ENCODE measurements at places on chromosomes 4 and X.

DNA sequence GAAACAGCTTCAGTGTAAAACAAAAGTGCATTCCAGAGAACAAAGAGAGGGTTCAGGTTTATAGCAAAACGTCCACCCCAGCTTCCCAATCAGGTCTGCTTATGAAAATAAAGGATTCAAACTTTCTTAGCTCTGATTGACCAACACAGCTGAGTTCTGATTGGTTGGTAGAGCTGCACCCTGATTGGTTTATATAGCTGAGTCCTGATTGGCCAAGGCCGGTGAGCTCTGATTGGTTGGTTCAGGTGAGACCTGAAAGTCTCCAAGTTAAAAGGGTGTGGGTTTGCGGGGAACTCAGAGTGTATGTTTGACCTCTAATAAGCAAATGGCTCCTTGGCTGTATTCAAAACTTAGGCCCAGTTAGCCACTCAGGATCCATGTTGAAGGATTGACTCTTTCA is 20.9 kb downstream of the CLRN2 start:
- no peak for DNase-seq

DNA sequence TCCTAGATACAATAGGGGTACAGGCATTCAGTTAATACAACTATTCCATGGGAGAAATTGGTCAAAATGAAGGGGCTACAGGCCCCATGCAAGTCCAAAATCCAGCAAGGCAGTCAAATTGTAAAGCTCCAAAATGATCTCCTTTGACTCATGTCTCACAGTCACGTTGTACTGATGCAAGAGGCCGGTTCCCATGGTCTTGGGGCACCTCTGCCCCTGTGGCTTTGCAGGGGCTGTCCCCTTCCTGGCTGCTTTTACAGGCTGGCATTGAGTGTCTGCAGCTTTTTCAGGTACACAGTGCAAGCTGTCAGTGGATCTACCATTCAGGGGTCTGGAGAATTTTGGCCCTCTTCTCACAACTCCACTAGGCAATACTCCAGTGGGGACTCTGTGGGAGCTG is 12.5 kb upstream of the ASIC5 start:
- DNase-seq = no peak

- peak; percentile 59 for DNase-seq
Observed at GRCh38 chr4:123838474-123838873, 441.9 kb downstream of the SPRY1 start.

GRCh38 chr4:6634746-6635145 is 5.7 kb upstream of the MRFAP1 start:
- DNase-seq = no peak

GRCh38 chrX:153669174-153669890 is 4.3 kb downstream of the PNCK start:
- DNase-seq = no peak

GRCh38 chrX:149097786-149098185 is 407.3 kb downstream of the IDS start:
- no peak for DNase-seq

DNA sequence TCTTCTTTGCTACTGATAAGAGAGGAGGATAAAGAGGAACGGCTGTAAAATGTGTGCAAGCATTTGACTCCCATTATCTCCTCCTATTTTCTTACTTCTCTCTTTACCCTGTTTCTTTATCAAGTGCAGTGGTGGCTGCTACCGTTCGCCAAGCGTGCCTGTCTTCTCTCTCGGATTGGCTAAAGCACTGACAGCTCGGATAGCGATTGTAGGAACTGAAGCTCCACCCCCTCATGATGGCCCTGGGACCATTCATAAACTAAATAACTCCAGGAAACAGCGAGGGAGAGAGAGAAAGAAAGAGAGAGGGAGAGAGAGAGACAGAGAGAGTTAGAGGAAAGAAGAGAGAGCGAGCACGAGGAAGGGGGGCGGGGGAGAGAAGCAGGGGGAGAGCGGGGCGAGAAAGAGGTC is 305 bp upstream of the MAB21L2 start:
- no peak for DNase-seq

DNA sequence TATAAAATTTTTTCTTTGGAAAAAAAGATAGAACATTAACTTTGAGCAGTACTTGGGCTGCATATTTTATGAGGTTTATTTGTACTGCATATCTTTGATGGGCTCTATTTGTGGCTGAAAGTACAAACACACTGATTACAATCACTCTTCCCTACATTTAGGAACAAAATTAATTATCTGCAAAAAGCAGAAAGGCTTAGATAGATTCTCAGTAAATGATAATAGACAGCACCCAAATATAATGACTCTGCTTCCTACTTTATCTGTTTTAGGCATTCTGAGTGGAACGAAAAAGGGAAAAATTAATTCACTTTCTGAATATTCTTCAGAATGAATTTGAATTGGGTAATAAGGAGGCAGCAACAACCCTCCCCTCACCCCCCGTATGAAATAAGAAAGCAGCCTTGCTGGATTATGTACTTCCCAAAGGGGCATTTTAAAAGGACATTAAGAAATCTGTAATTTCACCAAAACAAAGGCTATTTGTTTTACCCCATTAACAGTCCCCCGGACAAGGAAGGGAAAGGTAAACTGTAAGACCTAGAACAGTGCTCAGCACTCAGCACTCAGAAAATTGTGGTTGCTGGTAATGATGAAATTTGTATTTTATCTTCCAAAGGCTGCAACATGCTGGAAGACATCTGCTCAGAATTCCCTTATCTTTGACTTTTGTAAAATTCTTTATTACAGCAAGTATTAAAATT is 242.6 kb downstream of the GPC3 start:
- DNase-seq = no peak

DNA sequence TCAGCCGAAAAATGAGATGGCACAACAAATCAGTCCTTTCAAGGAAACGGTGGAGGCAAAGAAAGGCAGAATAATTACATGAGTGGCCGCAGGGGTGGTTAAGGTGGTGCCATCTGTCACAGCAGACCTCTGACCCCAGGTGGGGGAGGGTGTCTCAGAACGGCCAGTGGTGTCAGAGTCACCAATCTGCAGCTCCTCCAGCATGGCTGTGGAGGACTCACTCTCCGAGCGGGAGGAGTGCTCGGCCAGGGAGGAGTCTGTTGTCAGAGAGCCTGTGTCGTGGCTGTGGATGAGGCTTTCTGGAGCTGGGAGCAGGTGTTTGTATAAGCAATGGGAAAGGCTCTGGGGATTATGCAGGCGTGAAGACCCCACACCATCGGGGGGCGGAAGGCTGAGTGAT is 130.3 kb upstream of the PDLIM3 start:
- DNase-seq = no peak

DNA sequence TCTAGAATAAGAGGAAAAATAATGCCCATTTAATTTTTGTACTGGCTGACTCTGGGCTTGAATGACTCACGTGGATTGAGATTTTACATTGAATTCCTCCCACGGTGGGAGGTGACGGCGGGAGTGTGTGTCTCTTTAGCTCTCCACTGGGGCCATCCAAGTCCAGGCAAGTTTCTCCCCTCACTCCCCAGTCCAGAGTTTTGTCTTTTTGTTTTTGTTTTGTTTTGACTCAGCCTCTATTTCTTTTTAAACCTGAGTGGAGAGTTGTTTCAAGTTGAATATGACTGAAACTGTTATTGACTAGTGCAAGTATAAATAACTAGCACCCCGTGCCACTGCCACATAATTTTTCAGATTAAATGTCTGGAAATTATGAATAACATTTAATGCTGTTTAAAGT is 13.6 kb downstream of the CHST7 start:
- no peak for DNase-seq

DNA sequence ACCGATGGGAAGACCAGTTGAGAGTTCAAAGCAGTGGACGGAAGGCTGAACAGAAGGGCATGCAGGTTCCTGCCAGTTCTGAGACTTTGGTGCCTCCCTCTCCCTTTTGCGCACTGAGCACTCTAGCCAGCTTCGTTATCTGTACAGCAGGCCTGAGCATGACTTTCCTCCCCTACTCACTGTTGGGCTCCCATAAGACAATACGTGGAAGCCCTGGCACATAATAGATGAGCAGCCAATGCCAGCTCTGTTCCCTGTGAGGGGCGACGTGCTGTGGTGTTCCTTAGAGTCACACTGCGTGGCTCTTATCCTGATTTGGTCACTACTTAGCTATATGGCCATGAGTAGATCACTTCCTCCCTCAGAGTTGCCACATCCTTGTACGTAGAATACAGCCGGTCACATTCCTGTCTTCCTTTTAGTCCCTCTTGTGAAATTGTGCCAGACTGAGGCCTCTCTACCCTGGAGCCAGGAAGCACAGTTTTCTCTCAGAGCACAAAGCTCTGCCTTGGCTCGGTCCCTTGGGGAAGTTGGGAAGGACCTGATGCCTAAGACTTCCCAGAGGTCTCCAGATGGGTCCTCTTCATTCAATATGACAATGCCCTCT is 160.4 kb upstream of the MAMLD1 start:
- no peak for DNase-seq

DNA sequence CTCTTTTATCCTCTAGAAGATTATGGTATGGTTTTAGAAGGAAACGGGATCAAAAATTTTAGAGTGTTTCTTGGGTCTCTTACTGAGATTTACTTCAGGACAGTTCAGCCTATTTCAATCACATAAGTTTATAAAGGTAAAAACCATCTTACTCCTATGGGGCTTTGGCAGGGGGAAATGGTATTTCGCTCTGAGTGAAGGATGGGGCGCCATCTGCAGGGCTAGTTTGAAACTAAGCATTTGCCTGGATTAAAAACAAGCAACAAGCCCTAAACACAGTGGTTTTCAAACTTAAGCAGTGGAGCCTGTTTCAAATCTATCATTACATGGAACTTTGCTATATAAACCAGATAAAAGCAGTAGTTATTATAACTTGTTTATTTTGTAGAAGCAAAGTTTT is 361.5 kb upstream of the FMR1 start:
- no peak for DNase-seq

- DNase-seq = peak; percentile 27
Observed at GRCh38 chr4:185265942-185266341, 56.5 kb downstream of the SNX25 start.

GRCh38 chr4:147530723-147531122 is 49.8 kb downstream of the EDNRA start:
- DNase-seq = no peak

- no peak for DNase-seq
Observed at GRCh38 chr4:56134266-56134665, 185.5 kb downstream of the CEP135 start.

GRCh38 chr4:122331195-122331594 is 47.6 kb upstream of the ADAD1 start:
- DNase-seq = no peak

DNA sequence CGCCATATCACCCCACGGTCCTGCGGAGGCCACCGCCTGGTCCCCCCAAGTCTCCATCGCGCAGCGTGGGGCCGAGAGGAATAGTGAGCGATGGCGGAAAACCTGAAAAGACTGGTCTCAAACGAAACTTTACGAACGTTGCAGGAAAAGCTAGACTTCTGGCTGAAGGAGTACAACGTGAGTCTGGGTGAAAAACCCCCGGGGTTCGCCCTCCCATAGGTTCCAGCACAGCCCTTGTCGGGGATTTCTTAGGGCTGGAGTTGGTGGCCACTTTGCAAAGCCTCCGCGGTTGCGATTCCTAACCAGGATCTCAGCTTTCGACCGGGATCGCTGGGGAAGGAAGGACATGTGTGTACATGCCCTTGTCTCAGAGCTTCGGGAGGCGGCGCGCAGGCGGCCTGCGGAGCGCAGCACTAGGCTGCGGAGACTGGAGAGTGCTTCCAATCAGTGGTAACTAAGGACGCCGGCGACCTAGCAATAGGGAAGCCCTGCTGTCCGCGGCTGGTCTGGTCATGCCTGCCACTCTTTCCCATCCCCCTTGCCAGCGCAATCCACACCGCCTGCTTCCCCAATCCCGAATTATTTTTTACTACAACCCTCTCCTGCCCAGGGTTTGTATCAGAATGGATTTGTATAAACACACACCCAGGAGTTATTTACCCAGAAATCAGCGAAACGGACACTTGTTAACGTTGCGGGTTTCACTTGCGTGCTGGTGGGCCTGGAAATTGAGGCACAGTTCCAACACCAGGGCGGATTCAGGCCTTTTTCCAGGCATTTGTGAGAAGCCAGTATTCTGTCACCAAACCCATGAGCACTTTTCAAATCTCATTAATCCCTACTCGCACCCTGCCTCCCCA is 741 bp downstream of the SPATA18 start:
- DNase-seq = peak; percentile 73

- DNase-seq = no peak
Observed at GRCh38 chr4:188061083-188061482, 48.3 kb downstream of the TRIML2 start.

DNA sequence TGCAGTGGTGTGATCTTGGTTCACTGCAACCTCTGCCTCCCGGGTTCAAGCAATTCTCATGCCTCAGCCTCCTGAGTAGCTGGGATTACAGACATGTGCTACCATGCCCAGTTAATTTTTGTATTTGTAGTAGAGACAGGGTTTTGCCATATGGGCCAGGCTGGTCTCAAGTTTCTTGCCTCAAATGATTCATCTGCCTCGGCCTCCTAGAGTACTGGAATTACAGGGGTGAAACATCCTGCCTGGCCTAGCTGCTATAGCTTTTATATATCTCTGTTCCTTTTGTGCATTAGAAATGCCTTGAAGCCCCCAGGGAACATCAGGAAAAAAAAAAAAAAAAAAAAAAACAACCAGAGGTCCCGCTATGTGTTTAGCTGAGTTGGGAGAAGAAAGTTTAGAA is 34.8 kb downstream of the UBE2K start:
- peak; percentile 73 for DNase-seq

- no peak for DNase-seq
Observed at GRCh38 chr4:48774760-48775710, 5.0 kb downstream of the FRYL start.

GRCh38 chrX:111823128-111823527 is 52.9 kb upstream of the TRPC5OS start:
- no peak for DNase-seq

DNA sequence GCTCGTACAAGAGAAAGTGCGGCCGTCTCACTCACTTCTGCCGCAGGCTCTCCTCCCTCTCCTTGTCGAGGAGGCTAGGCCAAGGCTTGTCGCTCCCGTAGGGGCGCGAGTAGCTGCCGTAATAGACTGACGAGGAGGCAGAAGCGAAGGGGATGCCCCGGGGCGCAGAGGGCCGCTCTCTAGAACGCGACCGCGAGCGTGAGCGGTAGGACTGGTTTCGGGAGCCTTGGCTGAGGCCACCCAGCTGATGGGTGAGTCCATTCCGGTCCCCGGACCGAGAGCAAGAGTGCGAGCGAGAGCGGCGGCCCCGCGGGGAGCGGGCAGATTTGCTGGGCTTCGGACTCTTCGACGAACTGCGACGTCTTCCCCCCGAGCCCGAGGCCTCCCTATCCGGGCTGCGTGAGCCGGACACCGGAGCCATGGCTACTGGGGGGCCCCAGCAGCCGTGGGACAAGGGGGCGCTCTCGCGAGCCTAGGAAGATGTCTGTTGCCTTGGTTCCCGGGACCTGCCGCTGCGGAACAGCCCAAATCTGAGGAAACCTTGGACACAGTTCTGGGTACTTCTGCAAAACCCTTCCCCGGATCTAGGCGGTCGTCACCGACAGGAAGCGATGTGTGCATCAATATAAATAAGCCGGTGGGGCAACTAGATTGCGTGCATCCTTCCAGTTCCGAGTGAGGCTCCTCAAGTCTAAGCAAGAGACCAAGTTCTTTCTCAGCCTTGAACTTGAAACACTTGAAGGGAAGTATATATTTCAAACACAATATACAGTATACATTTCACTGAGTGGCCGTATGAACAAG is at the start of gene NKAP:
Gene NKAP, minus strand, starts transcription at position 567 of the 804 bp plus-strand sequence. Its CDS starts 146 bp downstream, at position 421.
- peak; percentile 82 for DNase-seq

All from HFF-Myc (cell line).